ENCODE measurements at places on chromosomes 2 and 18.

DNA sequence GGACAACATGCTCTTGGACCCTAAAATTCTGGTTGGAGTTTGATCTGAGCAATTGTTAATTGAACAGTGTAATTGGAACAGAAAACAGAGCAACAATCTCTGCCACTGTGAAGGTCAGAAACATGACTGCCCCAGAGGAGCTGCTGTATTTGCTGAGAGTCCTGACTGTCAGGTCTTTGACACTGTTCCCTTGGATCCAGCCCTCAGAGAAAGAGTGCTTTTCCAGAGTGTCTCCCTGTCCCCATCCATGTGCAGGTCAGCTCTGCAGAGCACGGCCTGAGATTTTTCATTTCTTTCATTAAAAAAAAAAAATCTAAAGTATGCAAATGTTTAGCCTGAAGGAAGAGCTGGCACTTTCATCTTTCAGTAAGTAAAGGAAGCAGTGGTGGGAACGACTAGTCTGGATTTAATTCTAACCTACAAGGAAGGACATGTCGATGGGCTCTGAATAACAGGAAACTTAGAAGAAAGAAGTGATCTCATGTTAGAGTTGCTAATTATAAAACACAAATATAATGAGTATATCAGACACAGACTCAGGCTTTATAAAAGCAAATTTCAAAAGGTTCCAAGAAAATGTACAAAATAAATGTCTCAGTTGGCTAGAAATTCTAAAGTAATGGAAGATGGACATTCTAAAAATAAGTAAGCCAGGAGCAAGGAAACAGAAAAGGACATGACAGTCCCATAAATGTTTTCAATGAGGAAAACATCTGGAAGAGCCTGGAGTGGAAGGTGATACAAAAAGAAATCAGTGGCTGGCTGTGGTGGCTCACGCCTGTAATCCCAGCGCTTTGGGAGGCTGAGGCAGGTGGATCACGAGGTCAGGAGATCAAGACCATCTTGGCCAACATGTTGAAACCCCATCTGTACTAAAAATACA, 876.5 kb downstream of the EPHA4 start:
- no peak for DNase-seq

- no peak for DNase-seq
Measured at GRCh38 chr2:148796735-148797512, 78.1 kb upstream of the KIF5C start.

GRCh38 chr2:209644842-209645241, 126.8 kb upstream of the UNC80 start:
- no peak for DNase-seq

- no peak for DNase-seq
Measured at GRCh38 chr18:54280220-54280569, 10.9 kb downstream of the POLI start.

DNA sequence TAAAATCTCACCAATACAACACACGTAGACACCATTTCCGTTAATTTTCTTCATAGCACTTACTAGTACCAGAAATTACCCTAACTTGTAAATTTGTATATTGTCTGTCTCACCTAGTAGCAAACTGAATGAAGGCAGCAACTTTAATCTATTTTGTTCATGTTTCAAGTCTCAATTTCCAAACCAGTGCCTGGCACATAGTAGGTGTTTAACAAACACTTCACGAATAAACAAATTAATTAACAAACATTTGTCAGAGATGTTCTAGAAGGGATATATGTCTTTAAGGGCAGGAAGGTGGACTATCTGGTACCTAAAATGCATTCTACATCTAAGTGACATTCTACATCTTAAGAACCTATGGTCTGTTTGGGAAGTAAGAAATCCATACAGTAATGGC, 963 bp downstream of the THADA start:
- DNase-seq = no peak

GRCh38 chr18:36309436-36310391, 12.2 kb downstream of the FHOD3 start:
- DNase-seq = no peak

DNA sequence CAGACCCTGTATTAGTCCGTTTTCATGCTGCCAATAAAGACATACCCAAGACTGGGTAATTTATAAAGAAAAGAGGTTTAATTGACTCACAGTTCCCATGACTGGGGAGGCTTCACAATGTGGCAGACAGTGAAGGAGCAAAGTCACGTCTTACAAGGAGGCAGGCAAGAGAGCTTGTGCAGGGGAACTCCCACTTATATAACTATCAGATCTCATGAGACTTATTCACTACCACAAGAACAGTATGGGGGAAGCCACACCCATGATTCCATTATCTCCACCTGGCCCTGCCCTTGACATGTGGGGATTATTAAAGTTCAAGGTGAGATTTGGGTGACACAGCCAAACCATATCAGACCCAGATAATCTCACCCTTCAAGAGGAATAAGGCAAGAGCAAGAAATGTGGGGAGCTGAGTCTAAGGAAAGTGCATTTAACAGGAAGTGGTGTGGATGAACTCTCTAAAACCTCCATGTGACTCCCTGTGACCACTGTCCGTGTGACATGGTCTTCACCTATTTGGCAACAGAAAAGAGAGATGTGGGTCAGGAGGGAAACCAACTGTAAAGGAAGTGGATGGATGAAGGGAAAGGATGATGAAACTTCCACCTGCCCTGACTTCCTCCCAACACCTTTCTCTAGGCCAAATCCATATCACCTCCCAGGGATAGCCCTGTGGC, 110.6 kb downstream of the ATL2 start:
- DNase-seq = no peak

GRCh38 chr2:237754182-237754581, 44.4 kb upstream of the RBM44 start:
- DNase-seq = no peak

- no peak for DNase-seq
Measured at GRCh38 chr18:45654677-45655076, 39.4 kb downstream of the SLC14A2 start.

GRCh38 chr2:76406134-76406855, 695.6 kb upstream of the GCFC2 start:
- no peak for DNase-seq

DNA sequence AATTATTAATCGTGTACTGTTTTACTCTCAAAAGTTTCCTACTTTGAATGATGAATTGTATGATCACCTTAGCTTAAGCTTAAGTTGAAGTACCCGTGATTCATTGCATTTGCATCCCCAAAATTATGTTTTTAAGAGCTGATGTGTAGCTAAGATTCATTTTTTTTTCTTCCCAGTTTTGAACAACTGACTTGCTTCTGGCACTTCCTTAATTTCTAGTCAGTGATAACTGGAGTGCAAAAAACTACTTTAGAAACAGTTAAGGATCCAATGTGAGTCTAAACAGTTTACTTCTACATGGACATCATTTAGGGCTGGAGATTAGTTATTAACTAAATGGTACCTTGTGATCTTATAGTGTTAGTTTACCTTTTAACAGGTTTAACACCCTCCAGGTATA, 124.0 kb upstream of the CAVIN2 start:
- no peak for DNase-seq

DNA sequence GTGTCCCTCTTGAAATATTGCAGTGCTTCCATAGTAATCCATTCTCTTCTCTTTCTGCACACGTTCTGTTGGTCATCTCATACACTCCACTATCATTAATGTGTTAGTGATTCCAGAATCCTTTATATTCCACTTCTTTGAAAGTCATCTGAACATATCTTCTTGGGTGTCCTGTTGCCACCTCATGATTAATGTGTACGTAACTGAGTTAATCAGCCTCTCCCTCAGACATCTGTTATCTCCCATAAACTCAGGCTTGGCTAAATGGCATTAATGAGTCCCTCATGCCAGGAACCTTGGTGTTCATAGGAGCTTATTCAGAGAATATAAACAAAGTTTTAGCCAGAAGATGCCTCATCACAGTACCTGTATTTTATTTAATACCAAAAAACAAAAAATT, 126.4 kb downstream of the NCOA1 start:
- no peak for DNase-seq

- DNase-seq = no peak
Measured at GRCh38 chr18:12837747-12838146, 46.3 kb downstream of the PTPN2 start.

- no peak for DNase-seq
Measured at GRCh38 chr18:54529444-54529843, 61.6 kb upstream of the DYNAP start.

DNA sequence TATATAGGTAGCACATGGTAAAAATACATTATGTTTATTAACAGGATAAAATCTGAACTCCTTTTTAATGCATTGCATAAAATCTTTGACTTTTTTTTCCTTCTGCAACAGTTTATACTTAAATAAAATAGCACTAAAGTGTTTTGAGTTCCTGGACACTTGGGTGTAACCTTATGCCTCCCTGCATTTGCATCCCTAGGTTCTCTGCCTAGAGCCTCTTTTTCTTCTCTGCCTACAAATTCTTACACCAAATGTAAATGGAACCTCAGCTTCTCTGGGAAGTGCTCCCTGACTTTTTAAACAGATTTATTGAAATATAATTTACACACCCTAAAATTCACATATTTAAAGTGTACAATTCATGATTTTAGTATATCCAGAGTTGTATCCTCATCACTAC, 1017.6 kb downstream of the CNTNAP5 start:
- no peak for DNase-seq

DNA sequence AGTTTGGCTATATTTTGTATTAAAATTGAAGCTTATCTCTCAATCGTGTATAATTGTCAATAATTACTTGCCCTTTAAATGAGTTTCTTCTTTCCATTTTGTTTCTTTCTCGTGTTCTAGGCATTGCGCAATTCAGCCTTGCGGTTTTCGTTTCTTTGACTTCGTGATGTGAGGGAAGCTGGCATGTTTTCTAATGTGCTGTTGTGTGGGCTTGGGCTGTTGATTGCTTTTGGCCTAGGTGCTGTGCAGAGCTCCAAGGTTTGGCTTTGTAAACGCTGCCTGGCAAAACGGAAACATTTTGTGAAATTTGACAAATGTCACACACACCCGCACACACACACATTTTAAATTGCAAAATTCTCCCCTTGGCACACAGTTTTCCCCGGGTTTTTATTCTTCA, 242.6 kb upstream of the TCF4 start:
- no peak for DNase-seq

- DNase-seq = no peak
Measured at GRCh38 chr2:199302851-199303250, 154.9 kb downstream of the SATB2 start.

DNA sequence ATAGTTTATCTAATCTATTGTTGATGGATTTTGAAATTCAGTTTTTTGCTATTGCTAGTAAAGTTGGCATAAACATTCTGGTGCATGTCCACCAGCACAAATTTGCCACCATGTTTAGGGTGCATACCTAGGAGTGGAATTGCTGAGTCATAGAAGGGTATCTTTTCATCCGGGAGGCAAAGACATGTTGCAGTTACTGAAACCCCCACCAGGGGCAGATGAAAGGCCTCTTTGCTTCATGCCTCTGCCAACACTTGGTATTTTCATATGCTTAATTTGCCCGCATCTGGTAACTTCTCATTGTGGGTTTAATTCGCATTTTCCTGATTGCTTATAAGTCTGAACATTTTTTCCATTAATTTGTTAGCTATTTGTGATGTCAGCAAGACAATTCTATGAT, 8.2 kb downstream of the DCC start:
- DNase-seq = no peak

DNA sequence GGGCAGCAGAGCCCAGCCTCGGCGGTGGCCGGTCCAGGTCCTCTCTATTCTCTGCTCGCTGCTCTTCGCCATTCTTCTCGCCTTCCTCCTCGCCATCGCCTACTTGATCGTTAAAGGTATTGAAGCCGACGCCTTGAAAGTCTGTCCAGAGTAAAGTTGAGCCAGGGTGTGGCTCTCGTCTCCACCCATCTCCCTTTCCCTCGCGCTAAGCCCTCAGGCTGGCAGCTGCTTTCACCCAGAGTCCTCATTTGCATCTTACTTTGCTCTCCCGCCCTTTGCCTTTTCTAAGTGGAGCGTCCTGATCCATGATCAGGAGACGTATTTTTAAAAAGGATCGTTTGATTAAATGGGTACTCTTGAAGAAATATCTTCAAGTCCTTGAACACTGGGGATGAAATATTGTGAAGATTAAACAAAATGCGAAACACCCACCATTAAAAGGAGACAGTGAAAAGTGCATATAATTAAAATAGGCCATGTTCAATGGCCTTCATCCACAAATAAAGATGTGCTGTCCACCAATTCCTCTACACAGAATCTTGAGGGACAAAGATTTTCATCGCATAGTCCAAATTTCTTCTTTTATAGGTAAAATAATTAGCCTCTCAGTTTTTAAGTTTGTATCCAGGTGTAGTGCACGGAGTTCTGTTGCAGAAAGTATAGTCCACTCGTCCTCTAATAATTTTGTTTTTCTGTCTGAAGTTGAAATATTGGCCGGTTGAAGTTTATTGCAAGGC, 657 bp downstream of the ARL6IP6 start:
- peak; percentile 31 for DNase-seq

GRCh38 chr2:30643674-30644073, 163.6 kb downstream of the CAPN13 start:
- DNase-seq = no peak

DNA sequence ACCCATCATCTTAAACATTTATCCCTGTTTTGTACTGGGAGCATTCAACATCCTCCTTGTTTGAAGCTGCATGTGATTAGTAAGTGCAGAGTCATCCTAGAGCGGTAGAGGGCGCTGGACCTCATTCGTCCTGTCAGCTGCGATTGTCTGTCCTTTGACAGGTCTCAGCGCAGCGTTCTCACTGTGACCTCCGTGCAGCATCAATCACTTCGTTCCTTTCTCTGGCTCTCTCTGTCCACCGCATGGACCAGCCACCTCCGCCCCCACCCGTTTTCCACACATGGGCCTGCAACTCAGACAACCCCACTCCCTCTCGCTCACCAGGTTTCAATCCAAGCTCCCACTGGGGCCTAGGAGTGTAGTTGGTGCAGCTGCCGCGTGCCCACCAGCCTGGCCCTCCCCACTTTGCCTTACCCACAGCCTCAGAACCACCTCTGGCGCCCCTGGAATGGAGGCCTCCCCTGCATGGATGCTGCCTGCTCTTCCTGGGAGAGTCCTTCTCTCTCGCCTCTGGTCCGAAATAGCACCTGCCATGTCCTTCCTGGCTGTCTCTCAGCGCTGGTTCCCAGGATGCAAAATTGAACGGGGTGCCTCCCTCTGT, 90.5 kb downstream of the NDUFA10 start:
- peak; percentile 50 for DNase-seq

GRCh38 chr2:50746526-50746925, 285.4 kb downstream of the NRXN1 start:
- no peak for DNase-seq

DNA sequence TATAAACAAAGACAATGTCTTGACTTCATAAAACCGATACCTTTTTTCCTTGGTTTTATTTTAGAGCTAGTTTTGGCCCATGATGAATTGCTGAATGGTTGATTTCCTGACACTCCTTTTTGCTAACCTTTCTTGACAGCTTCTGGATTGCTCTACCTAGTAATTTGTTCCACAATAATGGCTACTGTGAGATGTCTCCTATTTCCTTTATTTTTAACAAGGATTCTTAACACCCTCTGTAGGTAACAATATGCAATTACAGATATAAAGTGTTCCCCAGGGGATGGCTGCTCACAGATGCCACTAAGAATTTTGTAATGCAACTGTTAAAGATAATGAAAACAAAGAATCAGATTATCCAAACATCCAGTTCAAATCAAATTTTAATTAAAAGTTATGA, 100.8 kb upstream of the ATP5MC3 start:
- peak; percentile 37 for DNase-seq

GRCh38 chr2:61549546-61549945, 11.4 kb upstream of the XPO1 start:
- no peak for DNase-seq

- DNase-seq = no peak
Measured at GRCh38 chr2:214671319-214671885, 138.1 kb downstream of the BARD1 start.

Measured in muscle of back (tissue), 13 donors.